ENCODE measurements at places on chromosomes 7 and 10. TPM values are rescaled to one million over a fixed set of nuclear protein-coding genes. Genes with fewer than 3 reads are reported as not detected.

The GIMAP2 gene
- 47.8 TPM for total RNA-seq

DNA sequence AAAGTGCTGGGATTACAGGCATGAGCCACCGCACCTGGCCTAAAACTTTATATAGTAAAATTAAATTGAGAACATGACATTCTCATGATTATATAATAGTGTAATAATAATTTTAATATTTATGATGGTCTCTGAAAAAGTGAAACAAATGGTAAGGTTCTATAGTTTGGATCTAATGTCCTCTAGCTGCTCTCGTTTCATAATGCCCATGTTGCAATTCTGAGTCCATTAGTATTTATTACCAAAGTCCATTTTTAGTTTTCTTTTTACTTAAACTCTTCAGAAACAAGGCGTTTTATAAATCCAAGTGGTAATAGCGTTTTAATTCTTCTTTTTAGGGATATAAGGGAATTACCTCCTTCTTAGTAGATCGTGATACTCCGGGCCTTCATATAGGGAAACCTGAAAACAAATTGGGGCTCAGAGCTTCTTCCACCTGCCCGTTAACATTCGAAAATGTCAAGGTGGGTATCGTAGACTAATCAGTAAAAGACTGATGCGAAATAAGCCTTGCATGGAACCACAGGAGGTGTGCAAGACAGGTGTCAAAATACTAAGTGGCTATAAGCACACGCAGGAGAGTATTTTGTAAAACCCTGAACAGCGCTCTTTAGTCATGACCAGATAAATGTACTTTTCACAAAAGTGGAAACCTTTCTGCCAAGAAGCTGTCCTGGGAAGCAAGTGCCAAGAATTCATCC lies 34.1 kb downstream of the ACADSB start:
- DNase-seq, result no peak

The C10orf95 gene
- not detected for total RNA-seq

GRCh38 chr7:158384746-158385145 lies 202.9 kb downstream of the PTPRN2 start:
- DNase-seq, result no peak

DNA sequence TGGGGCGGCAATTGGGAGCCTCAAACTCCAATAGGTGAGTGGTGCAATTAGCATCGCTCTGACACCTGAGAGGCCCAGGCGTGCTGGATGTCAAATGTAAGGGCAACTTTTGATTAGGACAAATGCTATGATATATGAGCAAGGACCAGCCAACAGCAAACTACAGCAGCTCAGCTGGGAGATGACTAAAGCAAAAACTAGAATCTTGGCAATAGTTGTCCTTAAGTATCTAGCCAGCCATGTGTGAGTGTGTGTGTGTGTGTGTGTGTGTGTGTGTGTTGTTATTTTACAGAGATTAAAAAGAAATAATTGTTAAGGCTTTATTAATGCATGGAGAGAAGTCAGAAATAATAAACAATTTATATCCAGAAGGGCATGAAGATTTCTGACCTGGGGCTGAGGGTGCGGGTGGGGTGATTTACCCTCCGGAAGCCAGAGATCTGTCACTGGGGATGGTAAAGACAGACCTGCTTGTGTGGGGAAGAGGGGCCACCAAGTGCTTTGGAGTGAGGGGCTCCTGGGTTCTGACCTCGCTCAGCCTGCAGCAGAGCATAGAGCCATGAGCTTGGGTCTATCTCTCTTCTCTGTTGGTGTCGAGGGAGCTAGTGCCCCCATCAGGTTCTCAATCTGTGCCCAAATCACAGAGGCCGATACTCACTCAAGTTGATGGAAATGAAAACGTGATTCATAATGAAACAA lies 77.3 kb downstream of the EMX2 start:
- no peak for DNase-seq

DNA sequence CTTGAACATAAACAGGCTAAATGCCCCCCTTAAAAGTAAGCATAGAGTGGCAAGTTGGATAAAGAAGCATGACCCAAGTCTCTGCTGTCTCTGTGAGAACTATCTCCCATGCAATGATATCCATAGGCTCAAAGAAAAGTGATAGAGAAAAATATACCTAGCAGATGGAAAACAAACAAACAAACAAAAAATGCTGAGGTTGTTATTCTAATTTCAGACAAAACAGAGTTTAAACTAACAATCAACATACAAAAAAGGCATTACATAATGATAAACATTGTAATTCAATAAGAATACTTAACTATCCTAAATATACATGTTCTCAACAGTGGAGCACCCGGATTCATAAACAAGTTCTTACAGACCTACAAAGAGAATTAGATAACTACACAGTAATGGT lies 626.2 kb upstream of the CNTNAP2 start:
- no peak for DNase-seq

DNA sequence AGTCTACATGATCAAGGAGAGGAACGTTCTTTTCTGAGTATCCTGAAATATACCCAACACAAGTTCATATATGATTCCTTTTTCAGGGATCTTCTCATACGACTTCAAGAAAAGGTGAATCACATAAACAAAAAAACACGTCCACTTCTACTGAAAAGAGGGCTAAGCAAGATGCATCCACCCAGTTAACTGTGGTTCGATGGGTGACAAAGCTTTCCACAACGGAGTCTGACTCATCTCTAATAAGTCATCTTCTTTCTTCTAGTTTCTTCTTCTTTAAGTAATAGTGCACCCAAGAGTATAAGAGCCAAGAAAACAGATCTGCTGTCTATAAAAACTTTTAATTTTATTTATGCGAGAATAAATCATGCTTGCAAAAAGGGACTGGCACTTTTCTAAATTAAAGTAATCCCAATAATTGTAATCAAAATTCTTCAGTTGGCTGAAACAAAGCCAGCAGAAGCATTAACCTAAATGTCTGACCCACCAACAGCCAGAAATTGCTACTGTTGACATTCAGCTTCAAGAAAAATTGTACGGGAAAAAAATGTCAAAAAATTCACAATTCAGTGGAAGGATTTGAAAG lies 146.9 kb upstream of the ANK3 start:
- DNase-seq, result peak; percentile 19

The SLC18A3 gene
- not detected for total RNA-seq

DNA sequence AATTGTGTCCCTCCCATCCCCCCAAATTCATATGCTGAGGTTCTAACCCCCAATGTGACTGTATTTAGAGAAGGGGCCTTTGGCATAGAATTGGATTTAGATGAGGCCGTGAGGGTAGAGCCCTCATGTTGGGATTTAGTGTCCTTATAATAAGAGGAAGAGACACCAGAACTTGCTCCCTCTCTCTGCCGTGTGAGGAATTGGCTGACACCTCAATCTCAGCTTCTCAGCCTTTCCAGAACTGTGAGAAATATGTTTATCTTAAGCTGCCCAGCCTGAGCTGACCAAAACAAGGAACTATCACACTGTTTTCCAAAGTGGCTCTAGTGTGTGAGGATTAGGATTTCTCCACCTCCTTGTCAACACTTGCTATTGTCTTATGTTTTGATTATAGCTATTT lies 400.0 kb upstream of the FZD8 start:
- no peak for DNase-seq

DNA sequence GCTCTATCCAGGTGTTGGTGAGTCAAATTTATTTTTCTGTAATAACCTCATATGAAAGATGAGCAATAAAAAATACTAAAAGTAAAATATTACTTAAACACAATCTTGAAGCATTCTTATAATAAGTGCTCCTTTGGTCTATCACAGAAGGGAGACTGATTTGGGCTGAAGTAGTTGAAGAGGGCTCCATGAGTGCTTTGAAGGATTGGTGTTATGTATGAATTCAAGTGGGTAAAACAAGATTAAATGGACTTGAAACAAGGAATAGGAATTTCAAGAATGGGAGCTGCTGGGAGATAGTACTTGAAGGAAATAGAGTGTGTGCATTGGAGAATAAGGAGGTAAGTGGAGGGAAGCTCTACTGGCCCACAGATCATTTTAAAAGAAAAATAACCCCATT lies 7.3 kb upstream of the OR2A2 start:
- DNase-seq, result no peak

The LYZL1 gene
- total RNA-seq, result not detected

DNA sequence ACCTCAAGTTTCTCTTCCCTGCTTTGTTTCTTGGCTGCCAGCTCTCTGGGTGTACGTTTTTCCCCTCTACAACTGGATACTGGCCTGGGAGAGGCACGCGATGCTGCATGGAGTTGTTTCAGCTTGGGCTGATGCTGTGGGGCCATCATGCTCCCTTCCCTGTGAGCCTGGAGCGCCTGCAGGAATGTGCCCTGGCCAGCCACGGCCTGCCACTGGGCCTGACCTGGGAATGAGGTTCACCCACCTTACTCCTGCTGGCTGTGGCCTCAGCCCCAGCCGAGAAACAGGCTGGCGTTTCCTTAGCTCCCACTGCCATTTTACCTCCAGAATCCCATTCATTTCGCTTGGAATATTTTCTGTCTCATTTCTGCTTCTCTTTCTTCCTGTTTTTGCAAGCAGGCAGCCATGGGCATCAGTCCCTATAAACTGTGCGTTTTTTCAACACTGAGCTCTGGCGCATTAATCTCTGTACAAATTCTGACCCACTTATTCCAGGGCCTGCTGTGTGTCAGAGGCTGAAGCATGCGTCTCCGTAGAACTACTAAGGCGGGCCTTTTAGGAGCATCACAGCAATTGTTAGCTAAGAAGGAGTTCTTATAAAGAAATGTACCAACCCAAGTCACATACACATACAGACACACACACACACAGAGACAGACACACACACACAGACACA lies 57.9 kb downstream of the GATA3 start:
- DNase-seq, result no peak

DNA sequence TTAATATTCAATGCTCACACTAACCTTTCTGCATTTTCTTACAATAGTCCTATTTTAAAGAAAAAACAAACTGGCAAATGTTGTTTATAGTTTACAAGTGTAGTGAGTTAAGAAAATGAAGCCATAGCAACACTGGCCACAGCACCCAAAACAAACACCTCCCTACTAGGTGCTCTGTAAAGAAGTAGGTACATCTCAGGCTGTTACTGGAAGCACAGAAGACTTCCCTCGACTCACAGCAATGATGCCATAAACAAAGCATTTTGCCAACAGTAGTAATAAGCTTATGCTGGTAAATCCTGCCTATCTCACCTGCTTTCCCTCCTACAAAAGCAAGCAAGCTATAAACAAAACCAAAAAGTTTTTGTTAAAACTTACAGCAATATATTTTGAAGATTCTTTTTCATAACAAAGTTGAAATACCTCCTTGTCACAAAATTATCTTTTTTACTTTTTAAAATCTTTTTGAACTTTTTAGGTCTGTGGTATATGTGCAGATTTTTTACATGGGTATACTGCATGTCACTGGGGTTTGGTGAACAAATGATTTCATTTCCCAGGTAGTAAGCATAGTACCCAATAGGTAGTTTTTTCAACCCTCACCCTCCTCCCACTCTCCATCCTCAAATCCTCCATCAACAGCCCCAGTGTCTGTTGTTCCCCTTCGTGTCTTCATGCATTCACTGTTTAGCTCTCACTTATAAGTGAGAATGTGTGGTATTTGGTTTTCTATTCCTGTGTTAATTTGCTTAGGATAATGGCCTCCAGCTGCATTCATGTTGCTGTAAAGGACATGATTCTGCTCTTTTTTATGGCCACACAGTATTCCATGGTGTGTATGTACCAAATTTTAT lies 28.4 kb downstream of the COA1 start:
- no peak for DNase-seq

The CTNNA3 gene
- 0.39 TPM for total RNA-seq

DNA sequence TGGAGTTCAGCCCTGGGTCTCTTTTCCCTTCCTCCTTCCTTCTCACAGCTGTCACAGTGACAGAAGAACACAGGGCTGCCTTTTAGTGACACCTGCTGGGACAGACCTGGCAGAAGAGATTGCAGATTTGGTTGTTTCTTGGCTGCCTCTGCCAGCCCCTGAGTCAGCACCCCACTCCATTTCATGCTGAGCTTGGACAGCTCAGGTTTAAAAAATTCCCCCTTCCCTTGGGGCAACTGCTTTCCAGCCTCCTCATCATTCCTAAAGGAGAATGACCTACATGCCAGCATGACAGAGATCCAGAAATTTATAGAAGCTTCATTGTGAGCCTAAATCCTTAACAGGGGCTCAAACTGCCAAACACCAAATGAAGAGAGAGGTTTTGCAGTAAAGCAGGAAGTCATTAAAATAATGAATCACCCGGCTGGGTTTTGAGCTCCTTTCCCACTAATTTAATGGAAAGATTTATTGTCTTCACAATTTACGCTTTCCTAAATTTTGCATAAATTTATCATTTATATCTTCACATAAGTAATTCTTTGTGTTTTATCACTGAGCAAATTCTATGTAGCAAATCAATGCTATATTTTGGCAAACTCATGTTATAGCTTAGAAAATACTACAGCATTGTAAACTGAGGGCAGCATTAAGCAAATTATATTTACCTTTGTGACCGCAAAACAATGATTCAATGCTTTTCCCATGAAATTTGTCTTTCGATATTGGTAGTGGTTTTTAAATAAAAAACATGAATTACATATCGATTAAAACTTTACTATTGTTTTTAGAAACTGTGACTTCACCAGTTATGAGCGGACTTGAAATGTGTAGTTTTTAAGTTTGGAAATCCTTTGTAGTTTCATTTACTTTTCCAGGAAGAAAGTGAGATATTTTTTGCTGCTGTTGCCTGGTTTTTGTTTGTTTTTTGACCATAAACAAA lies 399.5 kb upstream of the ANKRD30A start:
- DNase-seq, result no peak

DNA sequence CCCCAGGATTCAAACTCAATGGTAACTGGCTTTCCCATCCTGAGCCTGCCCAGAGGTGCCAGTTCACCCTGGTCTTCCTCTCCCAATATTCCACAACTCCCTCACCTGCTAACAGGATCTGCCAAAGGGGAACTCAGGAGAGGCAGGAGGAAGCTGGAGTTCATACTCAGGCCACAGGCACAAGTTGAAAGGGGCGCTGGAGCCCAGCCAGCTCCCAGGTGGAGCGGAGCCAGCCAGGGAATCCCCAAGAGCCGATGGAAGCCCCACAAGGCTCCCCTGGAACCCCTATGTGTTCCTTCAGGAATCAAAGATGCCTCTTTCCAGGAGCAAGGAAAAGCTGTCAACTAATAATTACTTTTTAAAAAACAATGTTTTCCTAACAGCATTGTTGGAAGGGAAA lies 63.5 kb downstream of the SH3PXD2A start:
- DNase-seq, result no peak

The NKX6-2 gene
- total RNA-seq, result not detected

The CTAGE4 gene
- total RNA-seq, result not detected

The KCNH2 gene
- 0.72 TPM for total RNA-seq

DNA sequence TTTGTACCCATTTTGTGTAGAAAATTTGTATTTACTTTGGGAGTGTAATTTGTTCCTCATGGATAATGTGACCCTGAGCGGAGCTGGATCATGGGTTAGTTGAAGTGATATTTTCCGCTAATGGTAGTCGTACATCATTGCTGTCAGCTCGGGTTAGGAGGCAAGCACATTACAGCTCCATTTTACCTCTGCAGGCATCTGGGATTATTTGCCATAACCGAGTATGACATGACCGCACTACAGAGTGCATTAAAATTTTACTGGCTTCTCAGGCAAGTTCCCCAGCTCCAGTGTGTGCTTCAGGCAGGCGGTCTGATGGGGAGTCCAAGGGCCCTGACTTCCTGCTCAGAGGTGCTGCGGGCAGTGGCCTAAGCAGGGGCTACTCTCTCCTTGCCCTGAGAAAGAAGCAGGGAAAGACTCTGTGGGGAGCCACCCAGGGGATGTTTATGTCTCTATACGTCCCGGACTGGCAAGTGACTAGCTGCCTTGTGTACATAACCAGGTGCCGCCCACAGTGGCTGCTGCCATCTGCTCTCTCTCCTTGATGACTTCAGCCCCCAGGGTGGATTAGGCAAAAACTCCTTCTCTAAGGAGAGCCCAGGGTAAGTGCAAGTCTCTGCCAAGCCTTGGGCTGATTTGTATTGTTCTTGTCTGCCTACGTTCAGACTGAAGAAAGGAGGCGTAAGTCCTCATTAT lies 685.3 kb upstream of the GALNT17 start:
- DNase-seq, result no peak

The SSC4D gene
- 0.62 TPM for total RNA-seq

All from activated naive CD4-positive, alpha-beta T cell treated with anti-CD3 and anti-CD28 coated beads, Interleukin-2, amount 50 U/mL, for 72 hours (primary cell).